ENCODE measurements at places on chromosomes 11 and 22. TPM values are rescaled to one million over a fixed set of nuclear protein-coding genes. Genes with fewer than 3 reads are reported as not detected.

GRCh38 chr11:70265341-70265740 is 5.1 kb upstream of the PPFIA1 start:
- ATAC-seq: no peak

The SRRD gene
- total RNA-seq: 30.0 TPM

The ZP1 gene
- not detected for total RNA-seq

DNA sequence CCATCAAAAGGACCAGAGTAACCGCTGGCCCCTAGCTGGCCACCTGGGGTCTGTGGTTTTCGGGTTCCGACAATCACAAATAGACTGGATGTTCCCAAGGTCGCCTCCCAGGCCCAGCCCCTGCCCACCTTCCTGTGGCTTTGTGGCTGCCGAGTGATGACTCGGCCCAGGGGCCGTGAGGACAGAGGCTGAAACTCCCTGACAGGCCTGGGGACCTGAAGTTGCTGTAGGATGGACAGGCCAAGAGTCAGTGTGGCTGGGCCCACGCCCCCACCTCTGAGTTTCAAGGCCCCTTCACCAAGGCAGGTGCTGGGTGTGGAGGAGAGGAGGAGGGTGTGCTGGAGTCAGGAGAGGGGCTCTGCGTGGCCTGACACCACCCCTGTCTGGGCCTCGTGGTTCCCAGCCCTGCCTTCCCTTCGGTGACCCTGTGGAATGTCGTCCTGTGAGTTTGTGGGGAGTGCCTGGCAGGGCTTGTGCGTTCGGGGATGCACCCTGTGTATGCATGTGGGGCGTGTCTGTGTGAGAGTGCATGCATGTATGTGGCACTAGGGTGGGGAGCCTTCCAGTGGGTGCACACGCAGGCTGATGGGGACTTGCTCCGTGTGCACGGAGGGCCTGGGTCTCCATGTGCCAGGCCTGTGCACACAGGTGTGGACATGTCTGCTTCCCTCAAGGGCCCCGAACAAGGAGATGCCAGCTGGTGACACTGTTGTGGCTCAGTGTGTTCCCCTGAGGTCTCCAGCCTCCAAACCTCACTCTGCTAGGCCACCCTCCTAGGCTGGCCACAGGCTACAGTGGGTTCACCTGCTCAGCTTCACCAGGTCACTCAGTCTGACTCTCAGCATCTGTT is 8.4 kb upstream of the MGAT3 start:
- ATAC-seq: no peak

- no peak for ATAC-seq
Observed at GRCh38 chr22:17235861-17236260, 16.6 kb upstream of the ADA2 start.

The SYT12 gene
- 0.04 TPM for total RNA-seq

DNA sequence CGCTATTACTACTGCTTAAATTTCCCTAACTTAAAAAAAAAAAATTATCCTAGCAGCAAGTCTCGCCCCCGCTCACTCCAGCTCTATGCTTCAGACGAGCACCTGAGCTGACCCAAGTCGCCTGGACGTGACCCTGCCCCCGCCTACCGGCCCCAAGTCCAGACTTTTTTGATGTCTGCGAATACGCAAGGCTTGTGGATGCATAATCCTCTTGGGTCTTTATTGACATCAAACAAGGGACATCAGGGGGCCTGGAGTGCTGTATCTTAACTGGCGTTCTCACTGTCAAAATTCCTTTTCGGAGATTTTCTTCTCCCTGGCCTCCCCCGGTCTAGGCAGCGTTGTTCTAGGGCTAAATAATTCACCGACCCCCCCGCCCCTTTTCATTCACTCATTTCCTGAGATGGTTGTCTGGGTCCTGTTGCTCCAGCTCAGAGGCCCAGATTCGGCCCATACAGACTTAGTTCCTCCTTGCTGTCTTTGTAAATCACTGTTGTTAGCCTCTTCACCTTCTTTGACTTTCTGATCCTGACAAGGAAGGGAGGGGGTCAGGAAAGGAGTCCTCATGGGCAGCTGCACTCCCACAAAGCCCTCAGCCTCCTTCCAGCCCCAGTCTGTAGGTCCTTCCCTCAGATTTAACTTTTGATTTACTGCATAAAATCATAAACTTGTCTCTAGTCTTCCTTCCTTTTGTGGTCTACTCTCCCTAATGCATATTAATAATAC is 601 bp upstream of the LRP4 start:
- no peak for ATAC-seq

The PRR5L gene
- total RNA-seq: 9.7 TPM

- peak; percentile 92 for ATAC-seq
Observed at GRCh38 chr11:19673924-19674729, 38.5 kb upstream of the NAV2 start.

DNA sequence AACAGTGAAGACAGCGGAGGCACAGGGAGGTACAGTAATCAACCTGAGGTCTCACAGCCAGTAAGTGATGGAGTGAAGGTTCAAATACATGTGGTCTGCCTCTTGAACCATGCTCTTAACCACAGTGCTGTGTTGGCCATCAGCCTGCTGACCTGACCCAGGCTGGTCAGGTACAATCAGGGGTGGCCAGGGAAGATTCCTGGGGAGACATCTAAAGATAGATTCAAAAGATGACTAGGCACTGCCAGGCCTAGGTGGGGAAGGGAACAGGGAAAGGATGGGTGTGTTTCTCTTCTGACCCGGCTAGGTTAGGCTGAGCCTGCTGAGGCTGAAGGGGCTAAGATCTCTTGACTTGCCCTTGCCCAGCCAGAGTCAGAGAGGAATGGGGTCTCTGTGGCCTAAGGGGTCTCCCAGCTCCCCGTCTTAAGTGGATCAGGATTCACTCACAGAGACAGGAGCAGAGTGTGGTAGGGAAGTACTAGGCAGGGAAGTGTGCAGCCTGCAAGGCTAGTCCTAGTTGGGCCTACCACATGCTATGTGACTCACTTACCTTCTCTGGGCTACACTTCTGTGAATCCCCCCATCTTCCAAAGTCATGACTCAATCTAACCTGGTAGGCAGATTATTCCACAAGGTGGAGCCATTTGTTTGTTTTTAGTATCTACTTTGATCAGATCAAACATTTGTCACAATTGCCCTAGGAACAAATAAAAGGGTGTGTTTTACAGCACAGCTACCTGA is 10.4 kb upstream of the SREBF2 start:
- ATAC-seq: no peak

DNA sequence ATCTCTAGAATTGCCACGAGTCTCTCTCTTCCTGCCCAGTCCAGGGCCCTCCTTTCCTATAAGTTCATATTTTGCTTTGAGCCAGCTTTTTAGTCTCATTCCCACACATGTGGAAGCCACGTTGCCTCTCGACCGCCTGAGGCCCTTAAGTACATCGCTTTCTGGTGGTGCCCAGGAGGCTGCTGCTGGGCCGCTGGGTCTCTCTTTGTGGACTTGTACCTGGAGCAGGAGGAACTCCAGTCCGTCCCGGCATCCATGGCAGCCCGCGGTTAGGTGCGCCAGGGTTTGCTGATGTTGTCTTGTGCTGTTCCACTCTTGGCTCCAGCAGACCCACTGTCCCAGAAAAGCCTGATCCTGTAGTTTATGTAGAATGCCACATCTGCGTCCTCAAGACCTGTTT is 41.0 kb downstream of the NAT10 start:
- ATAC-seq: no peak

The ARHGAP20 gene
- 6.5 TPM for total RNA-seq

- ATAC-seq: no peak
Observed at GRCh38 chr22:42287174-42287890, 16.9 kb upstream of the TCF20 start.

The POU2AF2 gene
- total RNA-seq: not detected

DNA sequence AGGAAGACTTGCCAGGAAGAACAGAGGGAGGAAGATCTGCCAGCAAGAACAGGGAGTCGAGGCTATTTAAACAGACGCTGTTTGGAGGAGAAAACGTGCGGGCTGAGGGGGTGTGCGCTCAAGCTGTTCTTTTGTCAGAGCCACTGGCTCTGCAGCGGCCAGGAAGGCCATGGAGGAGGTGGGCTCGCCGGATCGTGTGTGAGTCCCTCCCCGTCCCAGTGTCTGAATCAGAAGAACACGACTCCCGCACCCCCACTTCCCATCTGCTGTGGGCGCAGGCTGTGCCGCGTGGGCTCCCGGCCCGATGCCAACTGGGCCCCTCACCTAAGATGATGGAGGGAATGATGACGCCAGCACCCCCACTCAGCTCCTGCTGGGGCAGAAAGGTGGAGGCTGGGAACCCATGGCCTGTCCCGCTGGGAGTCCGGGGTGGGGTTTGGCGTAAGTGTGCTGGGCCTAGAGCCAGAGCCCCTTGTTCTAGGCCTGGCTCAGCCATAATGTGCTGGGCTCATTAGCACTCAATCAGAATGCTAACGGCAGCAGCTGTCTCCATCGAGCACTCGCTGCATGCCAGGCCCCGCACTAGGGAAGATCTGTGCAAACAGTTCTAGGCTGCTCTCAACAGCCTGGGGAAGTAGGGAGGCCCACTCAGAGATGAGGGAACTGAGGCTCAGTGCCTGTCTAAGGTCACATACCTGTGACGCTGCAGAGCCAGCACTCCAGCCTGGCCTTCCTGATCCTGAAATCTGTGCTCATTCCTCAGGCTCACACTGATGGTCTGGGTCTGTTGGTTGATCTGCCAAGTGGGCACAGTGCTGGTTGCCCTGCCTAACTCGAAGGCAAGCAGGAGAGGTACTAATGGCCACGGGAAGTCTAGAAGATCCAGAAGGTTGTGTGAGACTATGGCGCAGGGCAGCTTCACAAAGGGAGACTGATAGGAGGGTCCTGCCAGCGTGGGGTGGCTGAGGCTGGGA is 11.5 kb downstream of the NPTXR start:
- ATAC-seq: no peak

The RTCB gene
- 70.0 TPM for total RNA-seq

GRCh38 chr22:31222736-31223135 is 10.6 kb downstream of the LIMK2 start:
- no peak for ATAC-seq

- no peak for ATAC-seq
Observed at GRCh38 chr11:78040691-78041379, 17.8 kb upstream of the KCTD14 start.

DNA sequence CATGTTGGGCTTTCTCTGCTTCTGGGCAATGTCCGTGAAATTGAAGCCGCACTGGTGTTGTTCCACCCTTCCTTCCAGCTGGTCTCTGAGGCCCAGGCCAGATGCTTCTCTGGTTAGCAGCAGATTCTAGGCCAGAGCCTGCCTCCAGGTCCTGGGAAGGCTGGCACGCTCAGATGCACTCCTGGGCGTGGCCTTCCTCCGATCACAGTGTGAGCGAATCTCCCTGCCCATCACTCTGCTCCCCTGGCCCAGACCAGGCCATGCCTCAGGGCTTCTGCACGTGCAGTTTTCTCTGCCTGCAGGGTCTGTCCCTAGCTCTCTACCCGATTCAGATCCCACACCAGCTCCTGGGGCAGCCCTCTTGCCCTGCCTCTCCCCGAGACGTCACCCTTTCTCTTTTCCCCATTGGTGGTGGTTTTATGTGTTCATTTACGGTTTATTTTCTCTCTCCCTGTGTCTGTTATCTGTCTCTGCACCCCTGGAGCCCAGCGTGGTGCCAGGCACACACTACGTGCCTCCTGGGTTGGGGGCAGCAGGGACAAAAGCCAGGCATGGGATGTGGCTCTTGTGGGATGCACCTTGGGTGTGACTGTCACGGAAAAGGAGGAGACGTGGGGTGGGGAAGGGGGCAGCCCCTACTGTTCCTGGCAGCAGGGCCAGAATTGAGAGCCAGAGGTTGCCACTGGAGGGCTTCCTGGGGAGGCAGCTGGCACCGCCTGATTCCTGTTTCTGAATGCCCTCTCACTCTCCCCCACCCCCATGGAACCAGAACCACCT is 66.0 kb downstream of the KCNQ1 start:
- no peak for ATAC-seq

DNA sequence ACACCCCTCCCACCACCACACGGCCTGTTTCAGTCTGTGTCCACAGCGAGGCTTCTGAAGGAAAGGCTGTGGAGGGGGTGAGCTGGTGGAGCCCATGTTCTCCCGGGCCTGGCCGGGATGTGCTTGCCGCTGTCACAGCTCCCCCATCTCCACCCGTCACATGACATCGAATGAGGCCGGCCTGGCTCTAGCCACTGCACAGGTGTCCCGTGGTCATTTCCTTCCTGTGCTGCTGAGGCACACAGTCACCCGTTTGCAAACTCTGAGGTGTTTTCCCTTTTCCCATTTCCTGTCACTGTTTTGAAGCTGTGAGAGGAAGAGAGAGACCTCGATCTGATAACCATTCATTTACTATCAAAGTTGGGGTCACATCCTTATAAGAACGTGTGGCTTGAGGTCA is 55.7 kb upstream of the CLDN5 start:
- ATAC-seq: peak; percentile 68

The ROBO4 gene
- 17.6 TPM for total RNA-seq

- ATAC-seq: no peak
Observed at GRCh38 chr11:94144216-94144615, 15.6 kb downstream of the PANX1 start.

- peak; percentile 51 for ATAC-seq
Observed at GRCh38 chr11:46237248-46238077, 40.0 kb upstream of the CREB3L1 start.

The CNGA4 gene
- total RNA-seq: not detected

- no peak for ATAC-seq
Observed at GRCh38 chr11:126502982-126503381, 147.5 kb downstream of the ST3GAL4 start.

The MMP7 gene
- not detected for total RNA-seq

The MS4A6E gene
- not detected for total RNA-seq

- ATAC-seq: no peak
Observed at GRCh38 chr22:27985323-27986275, 66.5 kb upstream of the PITPNB start.

GRCh38 chr11:92473736-92474135 is 249.1 kb downstream of the FAT3 start:
- no peak for ATAC-seq

GRCh38 chr11:69934861-69935494 is 115.8 kb upstream of the FGF3 start:
- ATAC-seq: no peak

GRCh38 chr11:102396708-102397563 is 49.9 kb downstream of the BIRC2 start:
- ATAC-seq: no peak

DNA sequence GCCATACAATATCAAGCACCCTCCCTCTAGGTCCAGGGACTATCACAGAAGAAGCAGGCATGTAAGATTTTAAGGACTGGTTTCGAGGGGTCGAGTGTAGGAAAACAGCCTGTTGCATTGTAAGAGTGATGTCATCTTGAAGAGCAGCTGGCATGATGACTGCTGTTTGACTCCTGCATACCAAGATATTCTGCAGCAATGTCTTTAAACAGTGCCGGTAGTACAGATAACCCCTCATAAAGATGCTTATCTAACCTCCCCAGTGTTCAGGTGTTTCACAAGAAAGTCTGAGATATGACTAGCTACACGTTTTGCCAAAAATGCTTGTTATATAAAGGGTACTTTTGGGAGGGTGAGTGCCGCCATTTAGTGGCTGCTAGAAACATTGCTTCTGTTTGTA is 12.0 kb downstream of the FAM111A start:
- ATAC-seq: no peak

The OR52H1 gene
- not detected for total RNA-seq

GRCh38 chr11:72736452-72737069 is 15.6 kb downstream of the ARAP1 start:
- peak; percentile 37 for ATAC-seq
